ENCODE measurements at places on chromosomes 4 and X.
A peak's percentile ranks its signal among the peaks of the same experiment; 100 is the strongest.

GRCh38 chrX:68596871-68597270 lies 50.6 kb upstream of the STARD8 start:
- DNase-seq, result no peak

DNA sequence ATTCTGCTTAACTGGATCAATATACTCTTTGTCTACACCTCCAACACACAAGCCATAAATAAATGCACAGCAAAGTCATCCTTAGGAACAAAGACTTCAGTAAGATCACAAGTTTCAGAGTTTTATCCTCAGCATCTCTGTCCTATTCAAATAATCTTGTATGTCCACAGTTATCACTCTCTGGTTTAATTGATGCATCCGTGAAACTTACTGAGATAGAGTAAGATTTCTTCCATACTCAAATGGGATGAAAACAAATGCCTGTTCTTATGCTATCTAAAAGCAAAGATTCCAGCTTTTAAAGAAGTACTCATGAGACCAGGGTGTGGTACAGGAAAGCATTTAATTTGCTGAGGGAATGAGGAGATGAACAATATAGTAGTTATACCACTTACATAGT lies 184.6 kb upstream of the SLC7A11 start:
- DNase-seq, result no peak

- DNase-seq, result peak; percentile 91
Observed at GRCh38 chr4:124631760-124632159, 80.8 kb downstream of the ANKRD50 start.

DNA sequence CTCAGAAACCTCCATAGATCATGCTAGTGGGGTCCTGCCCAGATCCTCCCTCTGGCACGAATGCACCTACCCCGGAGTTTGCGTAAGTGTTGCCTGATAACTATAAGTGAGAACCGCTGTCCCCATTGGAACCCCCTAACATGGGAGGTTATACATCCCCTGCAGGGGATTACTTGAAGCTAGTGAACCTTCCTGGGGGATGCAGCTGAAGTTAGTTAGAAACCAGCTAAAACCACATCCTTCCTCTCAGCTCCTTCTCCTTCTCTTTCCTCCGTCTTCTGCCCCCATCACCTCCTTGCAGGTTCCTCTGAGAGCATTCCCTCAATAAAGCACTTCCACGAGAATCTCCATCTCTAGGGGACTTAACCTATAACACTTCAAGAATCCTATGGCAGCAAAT lies 95.0 kb downstream of the ZNF827 start:
- no peak for DNase-seq

DNA sequence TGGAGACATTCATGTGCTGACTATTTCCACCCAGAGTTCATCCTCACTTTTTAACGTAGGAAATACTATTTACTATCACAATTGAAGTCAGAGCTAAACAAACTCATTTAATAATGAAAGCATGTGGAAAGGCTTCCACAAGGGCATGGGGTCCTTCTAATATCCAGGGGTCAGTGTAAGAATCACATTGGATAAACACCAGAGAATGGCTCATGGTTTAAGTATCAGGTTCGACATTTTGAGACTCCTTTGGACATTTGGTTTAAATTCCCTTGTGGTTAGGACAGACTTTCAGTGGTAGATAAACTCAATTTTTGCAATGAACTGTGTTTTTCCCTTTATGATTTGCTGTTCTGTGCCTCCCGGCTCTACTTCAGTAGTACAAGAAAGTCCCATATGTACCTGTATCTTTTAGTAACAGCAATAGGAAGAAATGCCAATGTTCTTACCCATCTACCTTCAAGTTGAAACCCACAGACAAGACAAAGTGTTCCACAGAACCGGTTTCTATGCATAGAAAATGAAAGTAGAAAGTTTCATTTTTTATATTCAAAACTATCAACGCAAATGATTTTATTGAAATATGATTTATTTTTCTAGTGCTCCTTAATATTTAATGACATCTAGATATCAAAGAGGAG lies 589.0 kb upstream of the FAM241A start:
- DNase-seq, result no peak

DNA sequence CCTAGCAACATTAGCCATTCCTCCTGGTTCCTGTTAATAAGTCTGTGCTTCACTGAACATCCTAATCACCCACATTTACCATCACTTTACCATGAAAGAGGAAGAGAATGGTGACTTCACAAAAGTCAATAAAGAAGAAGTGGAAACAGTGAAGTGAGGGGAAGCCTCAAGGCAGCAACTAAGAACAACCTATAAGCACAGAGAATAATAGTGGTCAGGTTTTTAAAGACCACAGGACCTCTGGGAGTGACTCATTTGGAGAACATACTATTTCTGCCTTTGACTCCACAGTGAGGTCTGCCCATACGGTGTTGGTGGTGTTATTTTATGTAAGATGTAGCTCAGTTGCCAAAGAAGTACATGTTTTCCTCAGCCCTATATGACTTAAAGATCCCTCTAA lies 86.0 kb upstream of the TET2 start:
- DNase-seq, result peak; percentile 56

- DNase-seq, result no peak
Observed at GRCh38 chr4:20217951-20218350, 33.8 kb upstream of the SLIT2 start.

GRCh38 chr4:106522839-106523238 lies 154.3 kb upstream of the GIMD1 start:
- no peak for DNase-seq

- DNase-seq, result no peak
Observed at GRCh38 chr4:102234243-102234838, 110.9 kb downstream of the SLC39A8 start.

GRCh38 chr4:68129793-68130192 lies at the start of gene TMPRSS11F:
TMPRSS11F (minus strand) TSS chr4:68129869; CDS start chr4:68129820, 49 bp downstream.
- no peak for DNase-seq

- DNase-seq, result no peak
Observed at GRCh38 chrX:70452143-70452733, 7.6 kb downstream of the DLG3 start.

- peak; percentile 50 for DNase-seq
Observed at GRCh38 chrX:356385-357034, 30.2 kb downstream of the PPP2R3B start.

DNA sequence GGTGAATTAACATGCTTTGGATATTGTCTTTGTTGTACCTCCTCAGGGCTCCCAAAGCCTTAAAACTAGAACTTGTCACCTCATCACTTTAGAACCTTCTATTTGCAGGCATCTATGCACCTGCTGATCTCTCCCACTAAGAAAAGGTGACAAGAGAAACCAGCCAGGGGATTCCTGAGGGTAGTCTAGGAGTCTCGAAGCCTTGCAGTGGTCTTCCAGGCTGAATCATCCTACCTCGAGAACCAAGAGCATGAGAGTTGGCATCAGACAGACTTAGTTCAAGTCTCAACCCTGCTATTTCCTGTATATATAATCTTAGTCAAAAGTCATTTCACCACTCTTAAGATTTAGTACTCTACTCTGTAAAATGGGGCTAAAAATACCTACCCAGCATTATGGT lies 29.6 kb downstream of the RTL5 start:
- no peak for DNase-seq

GRCh38 chr4:629636-629914 lies 4.2 kb downstream of the PDE6B start:
- no peak for DNase-seq

DNA sequence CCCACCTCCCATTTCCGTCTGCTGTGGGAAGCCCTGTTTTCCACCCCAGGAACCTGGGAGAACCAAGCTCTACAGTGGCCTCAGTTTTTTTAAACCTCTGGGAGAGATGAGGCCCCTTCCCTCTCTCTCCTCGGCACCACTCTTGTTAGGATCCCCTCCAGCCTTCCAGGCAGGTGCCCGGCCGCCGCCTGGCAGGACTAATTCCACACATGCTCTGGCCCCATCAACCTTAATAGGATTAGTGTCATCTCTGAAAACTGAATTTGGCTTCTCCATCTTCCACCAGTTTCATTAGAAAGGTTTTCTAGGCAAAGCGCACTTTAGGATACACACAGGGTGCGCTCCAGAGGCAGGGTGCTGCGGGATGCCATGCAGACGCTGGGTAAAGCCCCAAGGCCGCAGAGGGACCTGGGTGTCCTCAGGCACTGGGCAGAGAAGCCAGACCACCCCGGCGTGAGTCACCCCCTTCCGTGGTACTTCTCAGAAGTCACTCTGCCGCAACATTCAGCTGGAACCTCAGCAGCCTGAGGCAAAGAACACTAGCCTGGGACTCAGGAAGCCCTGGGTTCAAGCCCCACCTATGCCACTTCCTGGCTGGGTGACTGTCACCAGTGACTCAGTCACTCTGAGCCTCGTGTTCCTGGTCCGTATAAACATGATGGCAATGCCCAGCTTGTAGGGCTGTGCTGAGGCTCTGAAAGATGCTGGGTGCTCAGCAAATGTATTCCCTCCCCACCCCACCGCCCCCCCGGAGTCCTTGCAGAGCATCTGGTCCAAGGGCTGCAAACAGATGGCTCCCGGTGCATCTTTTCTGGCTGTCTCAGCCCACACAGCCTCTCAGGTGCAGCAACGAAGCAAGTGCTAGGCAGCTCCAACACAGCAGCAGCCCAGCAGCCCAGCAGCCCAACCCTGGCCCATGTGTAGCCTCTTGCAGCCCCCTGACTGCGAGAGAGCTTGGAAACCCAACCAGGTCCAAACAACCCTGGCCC lies 29.1 kb downstream of the PPP2R2C start:
- DNase-seq, result no peak

- no peak for DNase-seq
Observed at GRCh38 chr4:101280866-101281600, 66.3 kb downstream of the PPP3CA start.

GRCh38 chrX:18348047-18348446 lies 6.4 kb downstream of the SCML2 start:
- no peak for DNase-seq

GRCh38 chrX:1291110-1291740 lies 22.6 kb downstream of the CSF2RA start:
- no peak for DNase-seq

Measured in skeletal muscle cell (primary cell).